ENCODE measurements at places on chromosomes 11 and 22. TPM values are rescaled to one million over a fixed set of nuclear protein-coding genes. Genes with fewer than 3 reads are reported as not detected.

Gene TRIM64C
- total RNA-seq, result not detected

Gene RELT
- total RNA-seq, result 7.7 TPM

Gene FUT4
- 2.6 TPM for total RNA-seq

Gene PKDREJ
- not detected for total RNA-seq
